Stimulated activated CD4-positive, alpha-beta T cell treated with anti-CD3 and anti-CD28 coated beads, Interleukin-1b, Interleukin-23, amount 100 ng/mL, for 24 hours (primary cell): ENCODE measurements at places on chromosomes 13 and 19.

- no peak for DNase-seq
These were observed 61.0 kb downstream of the TPT1 start for GRCh38 chr13:45280011-45280410.

DNA sequence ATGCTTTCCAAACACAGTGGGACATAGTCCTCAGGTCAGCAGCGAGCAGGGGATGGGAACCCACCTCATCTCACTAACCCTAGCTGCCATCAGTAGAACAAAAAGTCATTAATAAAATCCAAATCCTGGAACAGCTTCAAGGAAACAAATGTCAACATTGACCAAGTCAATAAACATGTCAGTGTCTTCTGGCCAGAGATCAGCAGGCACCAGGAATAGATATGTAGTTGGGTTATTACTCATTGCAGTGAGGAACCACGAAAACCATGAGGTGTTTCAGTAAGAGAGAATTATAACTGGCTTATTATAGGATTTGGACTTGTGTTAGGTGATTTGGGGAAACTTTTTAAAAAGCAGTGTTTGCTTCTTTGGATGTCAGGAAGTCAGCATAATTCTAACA, 17.1 kb upstream of the CD33 start:
- no peak for DNase-seq

DNA sequence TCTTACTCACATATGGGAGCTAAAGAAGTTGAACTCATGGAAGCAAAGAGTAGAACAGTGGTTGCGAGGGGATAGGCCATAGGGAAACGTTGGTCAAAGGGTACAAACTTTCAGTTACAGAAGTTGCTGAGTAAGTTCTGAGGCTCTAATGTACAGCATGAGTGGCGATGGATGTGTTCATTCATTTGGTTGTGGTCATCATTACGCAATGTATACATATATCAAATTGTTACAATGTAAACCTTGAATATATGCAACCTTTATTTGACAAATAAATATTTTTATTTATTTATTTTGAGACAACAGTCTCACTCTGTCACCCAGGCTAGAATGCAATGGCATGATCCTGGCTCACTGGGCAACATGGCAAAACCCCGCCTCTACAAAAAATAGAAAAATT, 38.7 kb downstream of the ZIC5 start:
- DNase-seq, result no peak

DNA sequence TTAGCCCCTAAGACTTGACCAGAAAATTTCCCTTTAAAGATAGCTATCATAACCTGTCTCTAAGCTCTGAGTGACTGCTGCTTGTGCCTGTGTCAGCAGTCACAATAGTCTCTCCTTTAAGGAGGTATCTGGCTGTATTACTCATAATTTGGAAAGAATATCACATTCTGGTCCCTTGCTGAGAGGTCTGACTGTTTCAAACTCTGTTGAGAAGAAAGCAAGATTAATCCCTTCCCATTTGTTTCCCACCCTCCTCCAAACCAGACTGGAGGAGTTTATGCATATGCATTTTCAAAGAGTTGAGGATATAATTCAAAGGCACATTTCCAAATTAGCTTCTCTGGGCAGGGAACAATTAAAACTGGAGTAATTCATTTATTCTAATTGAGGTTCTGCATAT, 2.3 kb downstream of the HTR2A start:
- no peak for DNase-seq

GRCh38 chr13:30751183-30751933, 16.0 kb downstream of the ALOX5AP start:
- DNase-seq, result no peak

GRCh38 chr13:30097701-30098100, 209.7 kb downstream of the KATNAL1 start:
- no peak for DNase-seq

GRCh38 chr13:50910485-50910805, 854 bp downstream of the RNASEH2B start:
- no peak for DNase-seq
